ENCODE measurements at places on chromosomes 16 and 17. TPM values are rescaled to one million over a fixed set of nuclear protein-coding genes. Genes with fewer than 3 reads are reported as not detected.

Gene HOXB2
- 17.7 TPM for total RNA-seq

Gene KCNJ2
- total RNA-seq, result not detected

Gene ABCC12
- total RNA-seq, result not detected

Gene PPP1R27
- total RNA-seq, result not detected

Gene KRTAP9-8
- not detected for total RNA-seq

Gene METRNL
- total RNA-seq, result 3.0 TPM

Gene PRR35
- total RNA-seq, result not detected

Gene ABCA6
- total RNA-seq, result 0.08 TPM

Gene KCNG4
- not detected for total RNA-seq

Gene PHF23
- 57.9 TPM for total RNA-seq

Gene SP2
- 23.7 TPM for total RNA-seq

Gene DLG4
- total RNA-seq, result 10.1 TPM

Gene BLTP2
- 162 TPM for total RNA-seq

Gene CSH1
- not detected for total RNA-seq

Gene KRTAP1-1
- total RNA-seq, result not detected

Gene TPSAB1
- not detected for total RNA-seq

Gene CDK5R1
- total RNA-seq, result 6.5 TPM

Gene WSB1
- 121 TPM for total RNA-seq

Gene TPSG1
- total RNA-seq, result not detected

Gene LRRC75A
- total RNA-seq, result 5.7 TPM

Gene NPTX1
- 16.7 TPM for total RNA-seq

Gene TMEM220
- 1.1 TPM for total RNA-seq

Gene KRT15
- not detected for total RNA-seq
